ENCODE measurements at places on chromosomes 13 and 19. TPM values are rescaled to one million over a fixed set of nuclear protein-coding genes. Genes with fewer than 3 reads are reported as not detected.

SSC5D gene
- 7.2 TPM for total RNA-seq

MIDN gene
- 11.0 TPM for total RNA-seq

ZNF575 gene
- total RNA-seq = not detected

PCDH8 gene
- not detected for total RNA-seq

MAP2K7 gene
- 8.3 TPM for total RNA-seq

PRKCG gene
- total RNA-seq = not detected
